ENCODE measurements at places on chromosomes 5 and 9. TPM values are rescaled to one million over a fixed set of nuclear protein-coding genes. Genes with fewer than 3 reads are reported as not detected.

GRCh38 chr5:113487781-113488644 is at the start of gene MCC:
TSS of gene MCC (minus strand) at chr5:113488453.
- DNase-seq = peak; percentile 77

GRCh38 chr9:20786807-20787206 is 102.7 kb downstream of the FOCAD start:
- DNase-seq = no peak

The CACNA1B gene
- total RNA-seq = 0.99 TPM

The TMC1 gene
- total RNA-seq = not detected

The FBN2 gene
- total RNA-seq = not detected

The PCDHGA9 gene
- total RNA-seq = 4.9 TPM

The LVRN gene
- 0.52 TPM for total RNA-seq

DNA sequence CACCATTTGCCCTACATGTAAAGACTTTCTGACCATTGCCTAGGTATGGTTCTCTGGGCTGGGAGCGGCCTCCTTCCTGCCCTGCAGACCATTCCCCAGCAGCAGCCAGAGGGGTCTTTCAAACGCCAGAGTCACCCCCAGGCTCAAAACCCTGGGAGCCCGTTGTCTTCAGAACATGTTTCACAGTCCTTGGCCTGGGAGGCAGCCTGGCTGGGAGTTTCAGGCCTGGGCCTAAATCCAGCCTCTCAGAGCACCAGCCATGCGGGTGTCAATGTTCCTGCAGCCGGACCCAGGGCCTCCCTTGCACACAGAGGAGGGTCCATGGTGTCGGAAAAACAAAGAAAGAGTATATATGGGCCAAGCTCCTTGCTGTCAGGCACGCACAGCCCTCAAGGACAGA is 145.2 kb upstream of the FOXD4L5 start:
- DNase-seq = no peak

The MCC gene
- total RNA-seq = 9.9 TPM

- no peak for DNase-seq
These were observed 78.9 kb downstream of the SEMA4D start for GRCh38 chr9:89418882-89419640.

The PRR7 gene
- 1.3 TPM for total RNA-seq

The RORB gene
- total RNA-seq = 1.3 TPM

Data from body of pancreas (tissue), 4 donors.